ENCODE measurements at places on chromosomes 4 and X. TPM values are rescaled to one million over a fixed set of nuclear protein-coding genes. Genes with fewer than 3 reads are reported as not detected.

Gene RGN
- total RNA-seq = 0.33 TPM

- DNase-seq = no peak
- peaks cover 26% of the 10 kb centered on the region for H3K4me1 ChIP-seq
- peak overlapping the region; percentile 59 for H3K27ac ChIP-seq
- no peak overlapping the region for H3K4me3 ChIP-seq
- H3K27me3 ChIP-seq = no peaks in the 10 kb centered on the region
Observed at GRCh38 chr4:726838-727237, 21.2 kb downstream of the PCGF3 start.

GRCh38 chr4:124144238-124144654, 568.3 kb downstream of the ANKRD50 start:
- peaks cover 16% of the 10 kb centered on the region for H3K4me1 ChIP-seq
- no peak overlapping the region for H3K4me3 ChIP-seq
- no peaks in the 10 kb centered on the region for H3K36me3 ChIP-seq
- no peaks in the 10 kb centered on the region for H3K27me3 ChIP-seq

DNA sequence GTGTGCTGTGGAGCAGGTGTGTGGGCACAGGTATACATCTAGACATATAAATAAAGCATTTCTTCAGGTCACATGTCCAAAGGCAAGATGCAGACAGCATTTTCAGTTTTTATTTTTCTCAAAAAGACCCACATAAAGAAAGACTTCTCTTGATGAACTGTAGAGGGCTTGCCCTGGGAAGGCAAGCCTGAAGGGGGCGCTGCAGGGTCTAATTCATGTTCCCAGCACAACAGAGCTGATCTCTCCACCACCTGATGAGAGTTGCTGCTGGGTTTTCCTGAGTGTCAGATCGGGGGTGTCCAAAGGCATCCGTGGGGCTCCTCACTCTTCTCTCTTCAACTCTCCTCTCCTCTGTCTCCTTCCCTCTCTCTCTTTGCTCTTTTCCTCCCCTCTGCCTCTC, 26.6 kb downstream of the ADRA2C start:
- H3K4me1 ChIP-seq = no peaks in the 10 kb centered on the region
- H3K36me3 ChIP-seq = no peaks in the 10 kb centered on the region
- H3K27me3 ChIP-seq = peaks cover 11% of the 10 kb centered on the region
- H3K27ac ChIP-seq = no peak overlapping the region

Gene TLR8
- not detected for total RNA-seq

DNA sequence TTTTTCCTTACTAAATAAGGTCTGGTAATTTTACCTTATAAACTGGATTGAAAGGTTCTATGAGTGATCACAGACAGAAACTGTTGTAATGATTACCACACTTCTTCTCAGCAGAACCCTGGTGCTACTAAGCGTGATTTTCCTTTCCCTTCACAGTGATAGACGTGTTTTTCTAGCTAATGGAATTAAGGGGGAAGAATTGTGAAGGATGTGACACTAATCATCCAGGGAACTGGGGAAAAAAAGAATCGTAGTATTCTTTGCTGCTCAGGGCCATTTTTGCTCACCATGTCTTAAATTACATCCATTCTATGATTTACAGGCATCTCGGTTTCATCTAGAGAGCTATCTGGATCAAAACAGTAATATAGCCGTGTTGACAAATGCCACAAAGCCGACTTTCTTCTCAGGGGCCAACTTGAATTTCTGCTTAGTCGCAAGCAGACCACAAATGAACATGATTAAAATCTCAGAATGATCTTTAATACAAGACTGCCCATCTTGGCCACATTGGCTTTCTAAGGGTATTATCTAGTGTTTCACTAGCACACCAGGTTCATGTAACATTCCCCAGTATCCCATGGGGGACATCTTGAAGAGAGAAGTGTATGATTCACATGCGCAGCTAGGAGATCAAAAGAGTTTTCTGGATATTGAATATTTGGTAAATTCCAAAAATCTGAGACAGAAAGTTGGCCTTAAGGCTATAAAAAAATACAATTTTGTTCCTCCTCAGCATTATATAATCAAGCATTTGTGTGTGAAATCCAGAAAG, 154.0 kb downstream of the UGT8 start:
- no peaks in the 10 kb centered on the region for H3K4me1 ChIP-seq
- no peaks in the 10 kb centered on the region for H3K36me3 ChIP-seq
- H3K27me3 ChIP-seq = no peaks in the 10 kb centered on the region
- no peak overlapping the region for H3K27ac ChIP-seq
- H3K4me3 ChIP-seq = no peak overlapping the region
- no peak for DNase-seq

Gene HAND2
- total RNA-seq = not detected

Gene MAGEB3
- not detected for total RNA-seq

- H3K4me1 ChIP-seq = no peaks in the 10 kb centered on the region
- DNase-seq = no peak
- H3K27ac ChIP-seq = no peak overlapping the region
- H3K36me3 ChIP-seq = no peaks in the 10 kb centered on the region
- no peak overlapping the region for H3K4me3 ChIP-seq
Observed at GRCh38 chrX:143669395-143669794, 33.5 kb upstream of the SLITRK4 start.

Gene ELK1
- 37.9 TPM for total RNA-seq

GRCh38 chr4:44629280-44629866, 22.1 kb downstream of the YIPF7 start:
- no peak overlapping the region for H3K27ac ChIP-seq
- no peak overlapping the region for H3K4me3 ChIP-seq
- no peak for DNase-seq
- H3K27me3 ChIP-seq = peaks cover 26% of the 10 kb centered on the region
- H3K36me3 ChIP-seq = no peaks in the 10 kb centered on the region
- no peaks in the 10 kb centered on the region for H3K4me1 ChIP-seq

DNA sequence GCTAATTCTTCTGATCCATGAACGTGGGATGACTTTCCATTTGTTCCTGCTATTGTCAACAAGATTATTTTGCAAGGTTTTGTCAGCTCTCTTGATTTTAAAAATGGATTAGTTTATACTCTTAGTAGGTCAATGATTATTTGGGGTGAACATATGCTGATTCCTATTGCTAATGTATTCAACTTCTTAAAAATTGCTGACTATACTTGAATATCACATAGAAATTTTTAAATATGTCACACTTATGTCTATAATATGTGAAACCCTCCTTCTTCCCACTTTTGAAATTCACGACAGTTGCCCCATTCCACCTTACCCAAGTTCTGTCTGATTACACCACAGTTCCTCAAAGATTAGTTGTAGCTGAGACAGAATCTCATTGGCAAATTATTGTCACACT, 465.7 kb upstream of the TENM3 start:
- peaks cover 10% of the 10 kb centered on the region for H3K4me1 ChIP-seq
- H3K27ac ChIP-seq = no peak overlapping the region
- H3K4me3 ChIP-seq = no peak overlapping the region
- peaks cover 2% of the 10 kb centered on the region for H3K36me3 ChIP-seq

Gene CTAG1B
- not detected for total RNA-seq

GRCh38 chr4:123651066-123651465, 254.5 kb downstream of the SPRY1 start:
- no peak for DNase-seq
- H3K4me1 ChIP-seq = peaks cover 72% of the 10 kb centered on the region
- no peak overlapping the region for H3K4me3 ChIP-seq
- H3K27ac ChIP-seq = peak overlapping the region; percentile 38

GRCh38 chrX:262381-262909, 18.7 kb upstream of the PLCXD1 start:
- H3K27ac ChIP-seq = no peak overlapping the region
- no peak overlapping the region for H3K4me3 ChIP-seq
- no peaks in the 10 kb centered on the region for H3K27me3 ChIP-seq
- peak; percentile 48 for DNase-seq

Gene BST1
- 0.45 TPM for total RNA-seq

GRCh38 chr4:87881115-87881514, 48.3 kb downstream of the MEPE start:
- H3K4me1 ChIP-seq = peaks cover 9% of the 10 kb centered on the region
- H3K27me3 ChIP-seq = no peaks in the 10 kb centered on the region
- no peak overlapping the region for H3K4me3 ChIP-seq
- no peaks in the 10 kb centered on the region for H3K36me3 ChIP-seq
- H3K27ac ChIP-seq = no peak overlapping the region
- no peak for DNase-seq

GRCh38 chr4:49032440-49033161, 46.5 kb downstream of the CWH43 start:
- no peak overlapping the region for H3K27ac ChIP-seq
- H3K27me3 ChIP-seq = peaks cover 19% of the 10 kb centered on the region
- no peak for DNase-seq
- H3K4me3 ChIP-seq = no peak overlapping the region
- H3K4me1 ChIP-seq = no peaks in the 10 kb centered on the region

DNA sequence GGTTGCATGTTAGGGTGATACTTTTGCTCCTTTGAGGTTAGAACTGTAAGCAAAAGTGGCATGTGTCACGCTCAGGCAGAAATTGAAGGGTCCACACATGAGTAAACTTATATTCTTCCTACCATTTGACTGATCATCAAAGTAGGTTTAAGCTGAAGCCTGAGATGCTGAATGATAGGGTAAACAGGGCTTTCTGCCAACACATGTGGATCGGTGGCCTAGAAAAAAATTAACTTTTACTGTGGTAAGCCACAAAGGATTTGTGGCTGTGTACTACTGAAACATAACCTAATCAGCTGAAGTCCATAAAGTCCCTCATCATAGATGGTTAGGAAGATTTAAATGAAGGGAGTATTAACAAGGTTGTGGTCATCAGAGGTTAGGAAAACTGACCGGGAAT, 1070.1 kb downstream of the STPG2 start:
- no peaks in the 10 kb centered on the region for H3K4me1 ChIP-seq
- H3K27ac ChIP-seq = no peak overlapping the region
- H3K36me3 ChIP-seq = no peaks in the 10 kb centered on the region

Gene OCIAD1
- 132 TPM for total RNA-seq

GRCh38 chr4:40193578-40193977, 3.3 kb upstream of the RHOH start:
- H3K4me1 ChIP-seq = peaks cover 7% of the 10 kb centered on the region
- peaks cover 3% of the 10 kb centered on the region for H3K27me3 ChIP-seq
- H3K36me3 ChIP-seq = no peaks in the 10 kb centered on the region
- H3K4me3 ChIP-seq = no peak overlapping the region
- no peak for DNase-seq

Gene SERPINA7
- total RNA-seq = not detected

DNA sequence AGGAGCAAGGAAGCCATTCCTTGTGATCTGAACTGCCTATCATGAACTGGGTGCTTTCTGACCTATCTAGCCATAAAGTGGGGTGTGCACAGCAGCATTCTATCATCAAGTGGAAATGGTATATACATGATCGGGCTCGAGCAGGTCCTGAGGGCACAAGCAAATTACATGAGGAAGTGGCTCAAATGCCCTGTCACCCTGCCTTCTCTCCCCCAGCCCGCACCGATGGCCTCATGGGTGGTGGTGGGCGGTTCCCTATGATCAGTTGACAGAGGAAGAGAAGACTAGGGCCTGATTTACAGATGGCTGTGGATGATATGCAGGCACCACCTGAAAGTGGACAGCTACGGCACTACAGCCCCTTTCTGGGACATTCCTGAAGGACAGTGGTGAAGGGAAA, 46.3 kb upstream of the BCLAF3 start:
- no peaks in the 10 kb centered on the region for H3K4me1 ChIP-seq
- no peak overlapping the region for H3K4me3 ChIP-seq
- H3K27me3 ChIP-seq = no peaks in the 10 kb centered on the region
- no peaks in the 10 kb centered on the region for H3K36me3 ChIP-seq
- no peak overlapping the region for H3K27ac ChIP-seq

GRCh38 chrX:22585831-22586230, 313.1 kb downstream of the CBLL2 start:
- no peak overlapping the region for H3K27ac ChIP-seq
- H3K4me3 ChIP-seq = no peak overlapping the region
- no peak for DNase-seq
- H3K4me1 ChIP-seq = no peaks in the 10 kb centered on the region
- H3K36me3 ChIP-seq = no peaks in the 10 kb centered on the region
- H3K27me3 ChIP-seq = peaks cover 18% of the 10 kb centered on the region

GRCh38 chr4:13912436-13912925, 285.0 kb upstream of the BOD1L1 start:
- DNase-seq = no peak
- H3K36me3 ChIP-seq = peaks cover 1% of the 10 kb centered on the region
- H3K27ac ChIP-seq = no peak overlapping the region
- H3K27me3 ChIP-seq = no peaks in the 10 kb centered on the region
- no peak overlapping the region for H3K4me3 ChIP-seq

Measured in chondrocyte (in vitro differentiated cells).